COLO829 (cell line): ENCODE measurements at places on chromosomes 2 and 18.

- DNase-seq = no peak
These were observed 636.1 kb downstream of the TDRD15 start for GRCh38 chr2:21759819-21760218.

GRCh38 chr2:207403950-207404349 lies 125.8 kb upstream of the CREB1 start:
- no peak for DNase-seq

DNA sequence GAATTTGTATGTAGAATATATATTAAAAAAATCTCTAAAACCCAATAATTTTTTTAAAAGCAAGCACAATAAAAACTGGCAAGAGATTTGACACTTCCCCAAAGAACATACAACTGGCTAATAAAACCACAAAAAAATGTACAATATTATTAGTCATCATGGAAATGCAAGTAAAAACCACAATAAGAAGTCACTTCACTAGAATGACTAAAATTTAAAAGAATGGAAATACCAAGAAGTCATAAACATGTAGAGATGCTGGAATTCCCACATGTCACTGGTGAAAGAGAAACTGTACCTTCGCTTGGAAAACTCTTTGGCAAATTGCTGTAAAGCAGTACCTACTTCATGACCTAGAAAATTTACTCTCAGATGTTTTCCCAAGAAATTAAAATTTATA lies 43.4 kb upstream of the KYNU start:
- DNase-seq = no peak

DNA sequence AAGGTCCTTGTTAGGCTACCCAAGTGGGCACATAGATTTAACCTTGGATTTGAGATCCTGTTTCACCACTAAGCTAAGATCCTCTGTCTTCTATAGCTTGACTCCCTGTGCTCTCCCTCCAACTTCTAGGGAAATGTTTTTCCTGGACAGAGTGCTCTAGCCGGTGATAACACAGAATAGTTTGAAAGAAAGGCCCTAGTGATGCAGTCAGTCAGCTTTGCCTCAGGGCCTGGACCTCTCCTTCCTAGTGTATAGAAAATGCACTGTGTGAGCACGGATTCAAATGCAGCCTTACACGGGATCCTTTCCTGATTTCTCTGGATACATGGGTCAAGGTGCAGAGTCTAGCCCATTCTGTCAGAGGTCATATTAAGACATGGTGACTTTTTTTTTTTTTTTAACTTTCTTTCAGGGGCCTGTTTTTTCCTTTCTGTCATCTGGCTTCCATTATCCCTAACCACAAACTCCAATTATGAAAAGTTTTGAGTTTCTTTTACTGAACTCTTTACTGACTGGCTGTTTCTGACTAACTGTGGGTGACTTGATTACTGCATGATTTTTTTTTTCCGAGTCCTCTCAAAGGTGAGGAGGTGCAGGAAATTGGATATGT lies 122.6 kb downstream of the LRP1B start:
- no peak for DNase-seq

DNA sequence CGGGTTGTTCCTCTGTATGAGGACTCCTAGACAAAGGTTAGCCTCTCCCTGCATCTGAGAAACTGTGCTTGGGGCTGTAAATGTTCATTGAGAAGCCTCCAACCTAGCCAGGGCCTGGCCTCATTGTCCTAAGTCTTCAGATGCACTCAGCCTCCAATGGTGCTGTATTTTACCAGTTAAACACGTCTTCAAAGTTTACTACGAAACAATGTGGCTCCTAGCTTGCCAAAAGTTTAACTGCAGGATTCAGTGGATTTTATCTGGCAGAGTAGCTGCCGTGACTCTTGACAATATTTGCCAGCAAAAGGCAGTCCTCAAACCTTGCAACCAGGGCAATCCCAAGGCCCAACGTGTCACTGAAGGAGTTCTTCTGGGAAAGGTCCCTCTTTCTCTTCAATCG lies 1.1 kb downstream of the PID1 start:
- no peak for DNase-seq

DNA sequence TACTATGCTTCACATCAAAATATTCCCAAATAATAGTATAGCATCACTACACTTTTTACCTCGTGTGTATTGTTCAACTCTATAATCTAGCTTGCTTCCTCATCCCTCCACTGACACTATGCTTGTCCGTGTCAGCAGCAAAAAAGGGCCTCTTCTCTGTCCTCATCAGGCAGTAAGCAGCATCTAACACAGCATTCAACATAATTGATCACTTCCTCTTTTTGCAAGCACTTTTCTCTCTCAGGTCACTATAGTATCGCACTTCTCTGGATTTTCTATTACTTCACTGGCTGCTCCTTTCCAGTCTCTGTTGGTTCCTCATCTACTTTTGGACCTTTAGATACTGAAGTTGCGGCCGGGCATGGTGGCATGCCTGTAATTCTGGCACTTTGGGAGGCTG lies 64.9 kb upstream of the ZSWIM2 start:
- DNase-seq = no peak

DNA sequence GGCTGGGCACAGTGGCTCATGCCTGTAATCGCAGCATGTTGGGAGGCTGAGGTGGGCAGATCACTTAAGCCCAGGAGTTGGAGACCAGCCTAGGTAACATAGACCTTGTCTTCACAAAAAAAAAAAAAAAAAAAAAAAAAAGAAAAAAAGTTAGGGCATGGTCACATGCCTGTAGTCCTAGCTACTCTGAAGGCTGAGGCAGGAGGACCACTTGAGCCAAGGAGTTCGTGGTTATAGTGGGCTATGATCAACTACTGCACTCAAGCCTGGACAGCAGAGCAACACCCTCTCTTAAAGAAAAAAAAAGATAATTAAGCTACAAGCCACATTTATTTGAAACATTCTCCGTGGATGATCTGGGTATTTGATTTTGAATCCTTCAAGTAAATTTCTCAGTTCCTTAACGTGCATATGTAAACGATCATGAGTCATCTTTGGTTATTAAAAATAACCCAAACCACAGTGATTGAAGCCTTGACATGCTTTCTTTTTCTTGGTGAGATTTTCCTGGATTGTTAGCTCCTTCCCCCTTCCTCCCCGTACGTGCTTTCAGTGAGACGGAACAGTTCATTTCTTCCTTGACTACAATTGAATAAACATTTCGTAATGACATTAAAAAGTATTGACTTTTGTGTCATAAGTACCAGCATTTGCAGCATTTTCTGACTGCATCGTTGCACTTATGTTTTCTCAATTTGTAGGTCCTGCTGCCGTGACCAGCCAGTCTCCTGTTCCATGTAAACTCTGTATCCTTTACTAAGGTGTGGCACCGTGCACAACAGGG lies 20.3 kb downstream of the RMC1 start:
- no peak for DNase-seq

DNA sequence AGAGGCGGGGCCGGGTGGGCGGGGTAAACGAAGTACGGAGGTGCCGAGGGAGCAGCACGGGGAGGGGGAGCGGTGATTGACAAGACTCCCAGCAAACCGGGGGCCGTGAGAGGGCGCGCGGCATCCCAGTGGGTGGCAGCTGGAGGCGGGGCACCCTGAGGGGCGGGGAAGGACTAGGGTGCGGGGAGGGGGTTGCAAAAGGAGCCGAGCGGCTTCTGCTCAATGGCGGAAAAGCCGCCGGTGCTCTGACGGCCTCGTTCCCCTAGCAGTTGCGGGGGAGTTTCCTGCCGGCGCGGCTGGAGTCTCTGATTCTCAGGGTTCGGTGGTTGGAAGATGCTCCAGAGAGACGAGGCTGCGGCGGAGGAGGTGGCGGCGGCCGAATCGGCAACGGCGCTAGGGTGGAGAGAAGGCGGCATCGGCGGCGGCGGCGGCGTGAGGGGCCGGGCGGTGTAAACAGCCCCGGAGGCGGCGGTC lies at the start of gene PPM1B:
TSS of gene PPM1B (plus strand) at position 195 of the 474 bp plus-strand sequence. CDS start 32,325 bp downstream, outside the sequence.
- DNase-seq = peak; percentile 99

- DNase-seq = no peak
These were observed 350.3 kb downstream of the LRATD1 start for GRCh38 chr2:14982790-14983189.

DNA sequence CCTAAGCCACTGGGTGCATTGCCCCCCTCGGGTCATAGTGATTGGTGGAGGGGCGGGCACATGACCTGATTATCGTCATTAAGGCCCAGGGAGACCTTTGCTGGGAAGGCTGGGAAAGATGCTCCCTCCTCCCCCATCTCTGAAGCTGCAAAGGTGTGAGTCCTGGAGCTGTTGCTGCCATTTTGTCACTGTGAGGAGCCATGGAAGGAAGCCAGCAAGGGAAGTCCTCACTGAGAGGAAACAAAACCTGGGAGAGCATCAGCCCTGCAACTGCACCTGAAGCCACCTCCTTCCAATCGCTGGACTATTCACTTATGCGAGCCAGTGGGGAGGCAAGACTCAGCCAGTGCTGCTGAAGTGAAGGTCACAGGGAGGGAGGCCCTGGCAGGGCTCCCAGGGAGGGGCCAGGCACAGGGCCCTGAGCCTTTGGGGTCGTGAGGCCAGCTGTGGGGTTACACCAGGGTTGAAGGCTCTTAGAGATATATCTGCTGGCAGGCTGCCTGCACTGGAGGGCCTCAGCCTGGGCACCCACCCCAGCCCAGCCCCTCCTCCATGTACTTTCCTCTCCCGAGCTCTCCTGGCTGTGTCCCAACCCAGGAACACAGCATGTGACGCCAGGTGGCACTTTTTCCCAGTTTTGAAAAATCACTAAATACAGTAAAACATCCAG lies 10.7 kb upstream of the FAHD2A start:
- no peak for DNase-seq

DNA sequence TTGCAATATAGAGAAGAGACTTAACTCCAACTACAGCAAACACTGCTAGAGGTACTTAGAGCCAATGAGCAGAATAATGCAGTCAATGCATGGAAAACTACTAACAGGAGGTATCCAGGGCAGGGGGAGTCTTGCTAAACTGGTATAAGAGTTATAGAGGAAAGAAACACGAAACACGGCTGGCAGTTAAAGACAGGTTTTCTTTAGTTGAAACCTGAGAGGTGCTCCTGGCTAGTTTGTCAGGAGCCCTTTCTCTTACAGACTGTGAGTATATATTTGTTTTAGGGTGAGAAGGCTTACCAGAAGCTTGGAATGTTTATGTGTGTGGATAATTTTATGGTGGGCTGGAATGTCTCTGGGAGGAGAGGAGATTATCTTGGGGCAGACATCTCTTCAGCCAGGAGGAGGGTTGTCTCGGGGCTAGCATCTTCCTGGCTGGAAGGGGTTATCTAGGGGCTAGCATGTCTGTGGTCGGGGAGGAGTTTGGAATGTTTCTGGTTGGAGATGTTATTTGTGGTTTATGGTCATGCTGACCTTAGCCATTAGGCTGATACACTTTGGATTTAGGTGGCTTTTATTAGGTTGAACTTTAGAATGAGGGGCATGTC lies 1048.8 kb downstream of the DPP10 start:
- no peak for DNase-seq

DNA sequence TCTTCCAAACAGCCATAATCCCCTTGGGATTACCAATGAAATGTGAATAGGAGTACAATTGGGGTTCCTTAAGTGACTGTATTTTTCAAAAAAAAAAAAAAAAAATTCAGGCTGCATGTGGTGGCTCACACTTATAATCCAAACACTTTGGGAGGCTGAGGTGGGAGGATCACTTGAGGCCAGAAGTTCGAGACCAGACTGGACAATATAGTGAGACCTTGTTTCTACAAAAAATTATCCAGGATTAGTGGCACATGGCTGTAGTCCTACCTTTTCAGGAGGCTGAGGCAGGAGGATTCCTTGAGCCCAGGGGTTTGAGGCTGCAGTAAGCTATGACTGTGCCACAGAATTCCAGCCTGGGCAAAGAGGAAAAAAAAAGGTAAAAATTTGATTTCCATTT lies 189.6 kb upstream of the GATA6 start:
- DNase-seq = no peak

GRCh38 chr2:132497591-132497990 lies 81.0 kb downstream of the GPR39 start:
- no peak for DNase-seq

DNA sequence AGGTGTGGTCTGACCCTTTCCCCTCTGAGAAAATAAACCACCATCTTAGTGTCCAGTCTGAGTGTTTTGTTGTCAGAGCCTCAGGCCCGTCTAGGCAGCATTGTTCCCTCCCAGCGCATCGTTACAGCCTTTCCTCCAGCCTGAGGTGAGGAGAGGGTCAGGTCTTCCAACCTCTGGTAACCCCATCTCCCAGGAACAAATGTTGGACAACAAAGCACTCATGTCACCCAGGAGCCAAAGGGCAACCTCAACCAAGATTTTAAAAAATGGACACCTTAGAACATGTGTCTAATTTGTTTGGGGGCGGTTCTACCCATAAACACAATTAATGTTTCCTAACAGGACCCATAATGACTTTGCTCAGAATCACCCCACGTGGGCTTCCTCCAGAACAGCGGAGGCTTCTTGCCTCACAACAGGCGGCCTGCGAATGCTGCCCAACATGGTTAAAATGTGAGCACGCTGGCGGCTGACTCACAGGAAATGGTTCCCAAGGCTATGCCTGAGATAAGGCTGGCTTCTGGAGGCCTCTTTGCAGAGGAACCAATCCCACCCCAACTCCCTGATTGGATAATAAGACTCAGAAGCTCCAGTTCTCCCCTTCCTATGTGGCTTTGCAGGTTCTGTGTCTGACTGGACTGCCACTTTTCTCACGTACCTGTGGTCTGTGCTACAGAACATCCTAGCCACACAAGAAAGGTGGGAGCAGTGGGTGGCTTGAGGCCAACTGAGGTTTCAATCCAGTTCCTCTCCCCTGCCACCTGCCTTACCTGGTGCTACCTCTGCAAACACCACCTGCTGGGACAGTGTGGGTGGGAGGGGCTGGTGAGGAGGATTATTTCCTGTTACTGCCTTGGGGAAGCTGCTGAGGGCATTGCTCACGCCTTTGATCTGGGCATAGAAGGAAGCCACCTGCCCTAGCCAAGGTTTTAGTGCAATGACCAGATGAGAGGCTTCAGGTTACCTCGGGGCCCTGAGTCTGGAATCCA lies 108.8 kb downstream of the B3GNT2 start:
- DNase-seq = no peak

- no peak for DNase-seq
These were observed 14.0 kb upstream of the DNER start for GRCh38 chr2:229728370-229728769.

GRCh38 chr2:180572346-180572745 lies 408.1 kb upstream of the UBE2E3 start:
- DNase-seq = no peak

GRCh38 chr2:50729306-50730049 lies 302.5 kb downstream of the NRXN1 start:
- DNase-seq = no peak

DNA sequence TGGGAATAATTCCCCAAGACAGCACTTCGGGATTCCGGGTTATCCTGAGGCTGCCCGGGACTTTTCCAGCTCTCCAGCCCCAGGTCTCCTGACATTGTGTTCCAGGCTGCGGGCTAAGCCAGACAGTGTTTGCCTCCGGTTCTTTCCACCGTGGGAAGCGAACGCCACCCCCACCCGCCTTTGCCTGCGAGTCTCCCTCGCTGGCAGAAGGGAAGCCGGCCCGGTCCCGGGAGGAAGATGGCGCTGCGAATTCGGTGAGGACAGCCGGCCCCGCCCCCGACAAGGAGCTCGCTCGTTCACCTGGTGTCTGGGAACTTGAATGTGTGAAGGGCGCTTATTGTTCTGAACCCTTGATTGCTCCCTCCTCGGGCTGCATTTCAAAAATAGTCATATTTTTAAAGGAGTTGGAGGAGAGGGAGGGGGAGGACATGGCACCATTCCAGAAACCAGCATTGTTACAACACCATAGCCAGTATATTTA lies 2.9 kb downstream of the LRATD1 start:
- peak; percentile 12 for DNase-seq
